IPS DF 19.7 (cell line): ENCODE measurements at places on chromosomes 7 and 10.

DNA sequence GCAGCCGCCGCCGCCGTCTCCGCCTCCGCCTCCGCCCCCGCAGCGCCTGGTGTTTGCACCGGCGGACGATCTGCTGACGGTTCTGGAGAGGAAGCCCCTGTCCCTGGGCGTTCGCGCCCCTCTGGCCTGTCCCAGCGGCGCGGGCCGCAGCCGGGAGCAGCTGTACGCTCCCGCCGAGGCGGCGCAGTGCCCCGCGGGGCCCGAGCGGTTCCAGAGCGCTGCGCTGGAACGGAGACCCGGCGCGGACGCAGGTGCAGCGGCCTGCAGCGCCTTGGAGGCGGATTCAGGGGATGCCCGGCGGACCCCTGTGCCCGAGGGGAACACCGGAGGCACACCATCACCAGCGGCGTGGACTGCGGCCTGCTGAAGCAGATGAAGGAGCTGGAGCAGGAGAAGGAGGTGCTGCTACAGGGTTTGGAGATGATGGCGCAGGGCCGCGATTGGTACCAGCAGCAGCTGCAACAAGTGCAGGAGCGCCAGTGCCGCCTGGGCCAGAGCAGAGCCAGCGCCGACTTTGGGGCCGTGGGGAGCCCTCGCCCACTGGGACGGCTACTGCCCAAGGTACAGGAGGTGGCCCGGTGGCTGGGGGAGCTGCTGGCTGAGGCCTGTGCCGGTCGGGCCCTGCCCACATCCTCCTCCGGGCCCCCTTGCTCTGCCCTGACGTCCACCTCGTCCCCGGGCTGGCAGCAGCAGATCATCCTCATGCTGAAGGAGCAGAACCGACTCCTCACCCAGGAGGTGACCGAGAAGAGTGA lies 24.8 kb upstream of the ZNF735 start:
- DNase-seq: no peak

DNA sequence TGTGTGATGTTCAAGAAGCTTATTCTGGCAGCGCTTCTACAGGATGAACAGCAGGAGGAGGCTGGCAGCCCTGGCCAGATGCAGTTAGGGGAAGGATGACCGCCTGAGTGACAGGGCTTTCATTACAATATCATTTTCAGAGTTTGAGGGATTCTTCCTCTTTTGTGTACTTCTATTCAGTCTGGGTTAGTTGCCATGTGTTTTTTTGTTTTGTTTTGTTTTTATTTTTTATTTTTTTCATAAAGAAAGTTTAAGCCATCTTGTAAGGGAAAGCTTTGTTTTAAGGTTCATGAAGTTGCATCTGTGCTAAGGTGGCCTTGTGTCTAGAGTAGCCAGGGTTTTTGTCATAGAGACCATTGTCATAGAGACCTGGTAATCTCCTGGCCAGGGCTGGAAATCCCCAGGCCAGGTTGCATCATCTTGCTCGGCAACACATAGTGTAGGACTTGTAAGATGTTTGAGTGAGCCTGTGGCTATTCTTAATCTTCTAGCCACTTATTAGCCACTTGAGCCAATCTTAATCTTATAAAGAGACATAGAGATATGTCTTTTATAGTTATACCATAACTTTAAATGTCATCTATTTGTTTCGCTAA lies 230.5 kb upstream of the TMEM229A start:
- DNase-seq: peak; percentile 56

GRCh38 chr7:11181590-11181989 lies 207.9 kb downstream of the PHF14 start:
- no peak for DNase-seq

DNA sequence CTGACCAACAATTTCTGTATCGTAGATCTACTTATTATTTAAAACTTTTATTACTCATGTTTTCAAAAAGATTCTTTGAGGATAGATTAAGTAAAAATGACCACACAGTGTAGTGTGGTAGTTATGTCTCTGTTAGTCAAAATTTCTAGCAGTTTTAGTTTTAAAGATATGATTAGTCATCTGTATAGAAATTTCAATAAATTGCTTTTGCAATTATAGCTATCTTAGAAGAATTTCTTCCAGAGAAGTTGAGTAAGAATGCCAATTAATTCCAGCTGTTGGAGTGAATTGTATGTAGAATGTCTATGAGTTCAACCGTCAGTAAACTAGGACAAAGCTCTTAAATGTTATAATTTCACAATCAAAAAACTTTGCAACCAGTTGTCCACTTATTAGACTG lies 229.7 kb downstream of the CDK14 start:
- no peak for DNase-seq
